ENCODE measurements at places on chromosomes 16 and 17.

DNA sequence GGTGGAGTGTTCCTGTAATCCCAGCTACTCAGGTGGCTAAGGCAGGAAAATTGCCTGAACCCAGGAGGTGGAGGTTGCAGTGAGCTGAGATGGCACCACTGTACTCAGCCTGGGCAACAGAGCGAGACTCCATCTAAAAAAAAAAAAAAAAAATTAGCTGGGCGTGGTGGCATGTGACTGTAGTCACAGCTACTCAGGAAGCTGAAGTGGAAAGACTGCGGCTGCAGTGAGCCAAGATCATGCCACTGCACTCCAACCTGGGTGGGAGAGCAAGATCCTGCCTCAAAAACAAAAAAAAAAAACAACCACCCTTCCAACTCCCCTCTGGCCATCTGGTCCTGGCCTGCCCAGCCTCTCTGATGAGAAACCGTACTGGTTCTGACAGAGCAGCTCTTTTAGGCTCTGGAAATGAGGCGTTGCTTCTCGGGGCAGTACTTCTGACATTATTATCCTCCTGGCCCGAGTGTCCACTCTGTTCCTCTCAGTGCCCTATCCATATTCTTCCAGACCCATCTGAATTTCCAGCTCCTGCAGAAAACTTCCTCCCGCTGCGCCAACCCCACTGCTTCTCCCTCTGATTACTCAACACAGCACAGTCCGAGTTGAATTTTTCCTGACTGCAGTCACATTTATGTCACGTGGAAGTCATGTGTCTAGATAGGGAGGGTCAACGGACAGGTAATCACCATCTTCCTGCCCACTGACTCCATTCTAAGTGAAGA lies 13.3 kb downstream of the GGA2 start:
- no peak for DNase-seq

GRCh38 chr16:30121741-30122571 lies 1.1 kb downstream of the MAPK3 start:
- DNase-seq: no peak

GRCh38 chr16:23944381-23944780 lies 108.6 kb downstream of the PRKCB start:
- DNase-seq: no peak

DNA sequence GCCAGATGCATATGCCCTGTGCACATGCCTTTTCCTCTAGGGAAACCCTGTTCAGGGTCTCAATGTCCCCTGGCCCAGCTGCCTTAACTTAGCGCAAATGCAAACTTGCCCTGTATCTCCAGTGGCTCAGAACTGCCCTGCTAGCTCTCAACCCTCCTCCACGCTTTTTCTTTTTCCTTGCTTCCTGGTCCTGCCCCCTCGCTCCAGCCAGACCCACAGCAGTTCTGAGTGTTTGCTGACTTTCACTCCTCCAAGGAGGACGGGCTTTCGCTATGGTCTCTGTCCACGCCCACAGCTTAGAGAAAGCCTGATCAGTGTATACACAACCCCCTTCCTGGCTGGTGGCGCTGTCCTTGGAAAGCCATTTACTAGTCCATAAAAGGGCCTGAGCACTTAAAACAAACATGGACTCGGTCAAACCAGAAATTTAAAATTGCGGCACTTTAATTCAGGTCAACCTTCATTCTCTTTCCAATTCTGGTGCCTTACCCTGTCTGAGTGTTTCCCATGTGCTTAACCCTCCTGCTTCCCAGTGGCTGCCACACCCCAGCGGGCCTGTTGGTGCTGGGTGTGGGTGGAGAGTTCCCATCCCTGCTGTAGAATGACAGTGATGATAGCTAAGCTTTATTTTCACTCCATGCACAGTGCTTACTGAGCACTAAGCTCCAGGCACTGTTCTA lies 15.6 kb upstream of the TMEM98 start:
- no peak for DNase-seq

DNA sequence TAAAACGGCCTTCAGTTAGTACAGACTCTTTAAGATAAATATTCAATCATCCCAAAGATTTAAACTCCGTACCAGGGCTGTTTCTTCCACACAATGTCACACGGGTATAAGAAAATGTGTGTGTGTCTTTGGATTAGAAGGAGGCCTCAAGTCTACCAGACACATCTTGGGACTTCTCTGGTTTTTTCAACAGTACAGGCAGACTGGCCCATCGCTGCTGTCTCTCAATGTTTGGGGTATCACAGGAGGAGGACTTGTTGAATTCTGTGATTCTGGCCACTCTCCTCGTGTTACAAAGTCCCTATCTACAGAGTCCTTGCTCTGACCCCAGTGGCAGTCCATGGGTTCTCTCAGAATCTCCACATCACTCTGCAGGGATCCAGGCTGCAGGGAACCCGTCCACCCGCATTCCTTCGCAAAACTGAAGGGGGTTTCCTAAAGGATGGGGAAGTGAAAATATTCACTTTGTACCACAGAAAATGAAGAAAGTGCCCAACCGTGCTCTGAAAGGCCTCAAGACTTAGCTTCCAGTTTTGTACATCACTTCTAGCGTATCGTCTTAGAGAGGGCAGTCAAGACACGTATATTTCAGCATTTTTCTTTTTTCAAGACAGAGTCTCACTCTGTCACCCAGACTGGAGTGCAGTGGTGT lies 373.2 kb downstream of the NPIPA8 start:
- no peak for DNase-seq

Measured in germinal center (tissue), 1 donor.